Endothelial cell of coronary artery (primary cell): ENCODE measurements at places on chromosomes 11 and 22. TPM values are rescaled to one million over a fixed set of nuclear protein-coding genes. Genes with fewer than 3 reads are reported as not detected.

Gene AHNAK
- total RNA-seq, result 414 and 532 TPM in 2 replicates

Gene RTL10
- 12.5 and 26.2 TPM in 2 replicates for total RNA-seq

Gene CDC42BPG
- total RNA-seq, result 0.09 and 0.18 TPM in 2 replicates

Gene RTN4RL2
- under 0.01 TPM in 1 of 2 replicates, not detected in the other for total RNA-seq

Gene ELMOD1
- 0.09 and 2.6 TPM in 2 replicates for total RNA-seq

Gene C11orf86
- total RNA-seq, result not detected in 2 replicates
